NCI-H1417 treated with DMSO at 0.1 percent for 48 hours (cell line): ENCODE measurements at places on chromosomes 6 and 20.

DNA sequence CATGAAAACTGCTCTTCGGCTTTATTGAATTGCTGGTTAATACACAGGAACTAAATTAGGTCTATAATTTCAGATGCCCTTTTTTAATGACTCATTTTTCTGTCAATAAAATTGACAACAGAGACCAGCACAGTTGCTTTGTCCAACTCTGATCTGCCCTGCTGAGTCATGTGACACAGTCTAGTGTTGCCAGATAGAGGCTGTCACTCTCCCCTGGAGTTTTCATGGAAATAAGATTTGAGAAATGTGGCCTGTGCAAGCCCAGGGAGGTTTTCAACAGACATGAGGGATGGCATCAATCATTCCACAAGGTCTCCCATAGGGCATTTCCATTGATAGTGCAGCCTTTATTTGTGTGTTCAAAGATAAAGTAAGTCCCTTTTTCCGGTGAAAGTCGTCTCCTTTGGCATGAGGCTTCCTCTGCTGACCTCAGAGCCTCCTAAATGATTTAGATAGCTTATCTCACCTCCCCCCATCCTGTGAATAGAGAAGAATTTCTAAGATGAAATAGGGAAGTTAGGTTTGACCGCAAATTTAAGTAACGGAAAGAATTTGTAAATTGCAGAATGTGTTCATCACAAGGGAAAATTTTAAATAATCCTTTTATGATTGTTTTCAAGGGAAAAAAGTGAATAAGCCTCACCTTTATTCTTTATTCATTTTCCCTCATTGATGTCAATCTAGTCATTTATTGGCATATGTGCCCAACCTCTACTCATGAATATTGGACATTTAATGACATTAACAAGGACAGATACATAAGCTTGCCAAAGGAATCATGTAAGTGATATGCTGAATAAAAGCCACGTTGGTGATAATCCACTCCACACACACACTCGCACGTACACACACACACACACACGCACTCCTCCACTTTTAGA, 277.7 kb downstream of the ADGB start:
- DNase-seq: no peak

- no peak for DNase-seq
These were observed 810 bp upstream of the ABHD16B start for GRCh38 chr20:63860325-63861051.

GRCh38 chr6:1971612-1972011, 273.8 kb downstream of the GMDS start:
- no peak for DNase-seq

- DNase-seq: no peak
These were observed 59.9 kb downstream of the ENPP1 start for GRCh38 chr6:131867744-131868143.

GRCh38 chr6:145736661-145737144, 1.4 kb upstream of the EPM2A start:
- DNase-seq: no peak

DNA sequence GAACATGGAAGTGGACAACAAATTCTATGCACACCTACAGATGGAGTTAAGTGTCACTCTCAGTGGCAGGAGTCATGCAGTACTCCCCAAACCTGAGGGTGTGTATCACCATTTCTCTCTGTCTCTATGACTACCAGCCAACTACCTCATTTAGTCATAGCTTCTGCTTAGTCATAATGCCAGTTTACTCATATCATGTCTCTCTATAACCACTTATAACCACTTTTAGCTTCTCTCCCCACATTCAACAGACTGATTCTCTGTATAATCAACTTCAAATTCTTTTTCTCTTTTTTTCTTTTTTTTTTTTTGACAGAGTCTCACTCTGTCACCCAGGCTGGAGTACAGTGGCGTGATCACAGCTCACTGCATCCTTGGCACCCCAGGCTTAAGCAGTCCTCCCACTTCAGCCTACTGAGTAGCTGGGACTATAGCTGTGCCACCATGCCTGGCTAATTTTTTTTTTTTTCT, 13.8 kb upstream of the GTF3C6 start:
- no peak for DNase-seq

- DNase-seq: no peak
These were observed 18.7 kb upstream of the PXDC1 start for GRCh38 chr6:3770023-3770720.

GRCh38 chr20:676967-677366, 1.4 kb upstream of the SCRT2 start:
- DNase-seq: no peak

- no peak for DNase-seq
These were observed 63.2 kb upstream of the BMP2 start for GRCh38 chr20:6704132-6704861.
